ENCODE measurements at places on chromosomes 3 and 15.

DNA sequence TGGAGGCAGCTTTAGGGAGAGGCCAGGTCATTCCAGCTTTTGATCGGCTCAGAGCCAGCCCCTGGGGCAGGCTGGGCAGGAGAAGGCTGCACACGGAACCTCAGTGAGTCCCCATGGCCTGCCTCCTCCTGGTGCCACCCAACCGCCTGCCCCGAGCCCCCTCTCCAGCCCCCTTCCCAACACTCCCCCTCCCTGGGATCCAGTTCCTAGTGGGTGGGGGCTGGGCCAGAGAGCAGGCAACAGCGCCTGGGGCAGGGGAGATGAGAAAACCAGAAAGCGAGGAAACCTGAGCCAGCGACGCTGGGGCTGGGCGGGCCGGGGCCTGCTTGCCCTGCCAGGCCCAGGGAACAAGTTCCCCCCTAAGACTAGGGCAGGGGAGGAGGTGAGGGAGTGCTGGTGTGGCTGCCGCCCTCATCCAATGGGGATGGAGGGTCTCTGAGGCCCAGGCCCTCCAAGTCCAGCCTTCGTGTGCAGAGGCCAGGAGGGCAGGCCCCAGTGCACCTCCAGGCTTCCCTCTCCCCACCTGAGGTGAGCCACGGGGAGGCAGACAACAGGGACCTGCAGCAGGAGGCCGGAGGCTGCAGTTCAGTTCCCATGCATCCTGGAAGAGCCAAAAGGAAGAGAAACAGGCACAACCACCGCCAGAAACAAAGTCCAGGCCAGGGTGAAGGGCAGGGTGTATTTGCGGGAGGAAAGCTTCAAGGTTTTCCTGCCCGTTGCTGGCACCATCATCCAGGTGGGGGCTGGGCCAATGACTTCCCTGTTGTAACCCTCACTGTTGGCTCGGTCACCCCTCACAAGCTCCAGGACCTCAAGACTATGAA lies 4.0 kb upstream of the SEMA3F start:
- DNase-seq, result no peak

DNA sequence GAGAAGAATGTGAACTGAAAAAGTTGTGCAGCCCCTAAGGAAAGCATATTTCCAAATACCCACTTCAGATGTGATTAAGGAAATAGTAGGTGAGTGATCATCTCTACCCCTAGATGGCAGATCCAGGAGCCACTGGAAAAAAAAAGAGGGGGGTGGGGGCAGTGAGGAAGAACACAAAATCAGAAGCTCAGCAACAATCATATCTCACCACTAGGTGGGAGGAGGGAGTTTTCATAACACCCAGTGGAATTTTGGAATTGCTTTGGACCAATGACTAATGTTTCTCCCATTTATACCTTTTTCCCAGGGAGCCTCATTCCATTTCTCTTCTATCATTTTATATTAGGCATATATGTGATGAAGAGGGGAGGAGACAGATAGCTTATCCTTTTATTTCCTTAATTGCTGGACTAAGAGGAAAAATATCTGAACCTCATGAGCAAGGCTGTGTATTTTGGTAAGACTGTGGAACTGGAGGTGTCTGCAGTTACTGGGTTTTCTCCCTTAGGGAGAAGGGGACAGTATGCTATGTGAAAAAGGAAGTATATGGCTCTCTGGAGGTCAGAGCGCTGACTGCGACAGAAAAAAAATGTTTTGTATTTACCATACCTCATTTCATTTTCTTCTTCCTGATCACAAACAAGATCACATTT lies 363.4 kb downstream of the GAP43 start:
- DNase-seq, result no peak

DNA sequence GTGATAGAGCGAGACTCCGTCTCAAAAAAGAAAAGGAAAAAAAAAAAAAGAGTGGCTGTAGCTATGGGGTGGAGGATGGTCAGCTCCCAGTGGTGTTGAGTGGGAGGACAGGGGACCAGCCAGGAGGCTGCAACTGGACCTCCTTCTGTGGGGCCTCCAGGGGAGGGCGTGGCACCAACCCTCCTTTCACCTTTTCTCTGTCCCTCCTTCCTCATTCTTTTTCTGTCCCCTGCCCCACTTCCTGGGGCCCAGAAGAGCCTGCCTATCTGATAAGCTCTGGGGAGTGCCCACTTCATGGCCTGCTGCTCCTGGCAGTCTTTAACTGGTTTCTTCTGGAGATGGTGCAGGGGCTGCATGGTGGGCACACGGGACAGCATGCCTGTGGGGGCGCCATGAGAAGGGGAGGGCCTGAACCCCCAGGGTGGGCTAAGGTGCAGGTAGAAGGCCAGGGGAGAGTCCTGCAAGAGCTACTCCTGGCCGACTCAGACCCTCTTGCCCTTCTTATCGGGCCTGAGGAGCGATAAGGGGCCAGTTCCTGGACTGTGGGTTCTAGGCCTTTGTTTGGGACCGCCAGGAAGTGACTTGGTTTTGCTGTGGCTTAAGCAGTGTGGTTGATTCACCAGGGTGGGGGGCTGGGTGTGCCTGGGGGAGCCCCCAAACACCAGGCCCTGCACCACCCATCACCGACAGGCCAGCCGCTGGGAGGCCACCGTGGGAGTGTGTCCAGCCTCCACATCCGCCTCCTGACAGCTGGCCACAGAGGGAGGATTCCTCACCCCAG lies 49.4 kb upstream of the FLNB start:
- peak; percentile 48 for DNase-seq

GRCh38 chr3:140189976-140190375 lies 255.0 kb downstream of the CLSTN2 start:
- no peak for DNase-seq

DNA sequence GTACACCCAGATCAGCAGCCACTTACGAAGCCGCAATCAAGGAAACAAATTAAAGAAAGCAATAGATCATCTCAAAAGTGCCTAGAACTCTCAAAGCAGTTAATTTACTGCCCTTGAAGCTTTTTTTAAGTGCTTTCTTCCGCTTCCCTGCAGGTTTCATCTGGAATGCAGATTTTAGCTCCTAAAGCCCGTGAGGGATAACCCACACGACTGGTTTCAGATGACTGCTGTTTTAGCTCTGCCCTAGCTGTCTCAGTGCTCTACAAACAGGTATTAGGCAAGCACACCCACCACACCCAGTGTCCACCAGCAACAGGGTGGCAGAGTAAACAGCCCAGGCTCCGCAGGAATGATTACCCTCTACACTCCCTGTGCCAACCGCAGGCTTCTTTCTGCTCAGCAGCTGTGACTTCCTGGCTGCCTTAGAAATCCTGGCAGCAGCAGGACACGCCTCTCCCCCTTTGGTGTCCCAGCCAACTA lies 126.0 kb downstream of the FMN1 start:
- DNase-seq, result peak; percentile 64

- peak; percentile 23 for DNase-seq
Measured at GRCh38 chr15:45314960-45315359, 62.9 kb downstream of the SLC28A2 start.

- no peak for DNase-seq
Measured at GRCh38 chr3:108862865-108863798, 40.5 kb downstream of the TRAT1 start.

DNA sequence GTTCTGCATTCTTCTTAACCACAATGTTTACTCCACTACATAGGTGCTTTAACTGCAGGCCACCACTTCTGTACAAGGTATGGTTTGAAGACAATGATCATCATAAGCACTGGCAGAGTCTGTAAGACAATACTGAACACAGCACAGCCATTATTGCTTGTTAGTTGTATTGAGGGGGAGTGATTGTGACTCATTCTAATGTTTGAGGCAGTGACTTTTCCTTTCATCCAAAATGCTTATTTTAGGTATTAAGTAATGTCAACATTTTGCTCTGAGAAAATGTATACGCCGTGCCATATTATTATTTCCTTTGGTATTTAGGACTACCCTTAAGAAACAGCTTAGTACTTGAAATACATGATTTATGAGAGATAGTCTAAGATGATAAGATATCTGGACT lies 618.2 kb upstream of the ZNF717 start:
- DNase-seq, result no peak

- no peak for DNase-seq
Measured at GRCh38 chr3:191702121-191702520, 241.2 kb downstream of the PYDC2 start.

DNA sequence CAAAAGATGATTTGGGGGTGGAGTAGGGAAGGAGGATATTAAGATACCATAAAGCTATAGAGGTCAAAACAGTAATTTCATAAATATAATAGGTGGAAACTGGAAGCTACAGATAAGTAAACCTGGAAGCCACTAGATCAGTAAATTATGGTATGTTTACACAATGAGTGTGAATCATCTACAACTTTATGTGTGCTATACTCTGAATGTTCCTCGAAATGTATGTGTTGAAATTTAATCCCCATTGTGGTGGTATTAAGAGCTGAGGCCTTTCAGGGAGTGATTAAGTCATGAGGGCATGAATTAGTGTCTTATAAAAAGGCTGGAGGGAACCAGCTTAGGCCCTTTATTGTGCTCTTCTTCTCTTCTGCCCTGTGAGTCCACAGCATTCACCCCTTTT lies 25.2 kb downstream of the EOMES start:
- DNase-seq, result no peak

DNA sequence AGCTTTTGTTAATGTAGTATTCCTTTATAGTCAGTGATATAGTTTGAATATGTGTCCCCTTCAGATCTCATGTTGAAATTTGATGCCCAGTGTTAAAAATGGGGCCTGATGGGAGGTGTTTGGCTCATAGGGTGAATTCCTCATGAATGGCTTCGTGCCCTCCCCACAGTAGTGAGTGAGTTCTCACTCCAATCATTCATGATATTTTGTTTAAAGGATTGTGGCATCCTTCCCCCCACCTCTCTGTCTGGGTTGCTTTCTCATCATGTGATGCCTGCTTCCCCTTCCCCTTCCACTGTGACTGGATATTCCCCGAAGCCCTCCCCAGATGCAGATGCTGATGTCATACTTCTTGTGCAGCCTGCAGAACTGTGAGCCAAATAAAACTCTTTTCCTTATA lies 649.8 kb upstream of the NR2F2 start:
- no peak for DNase-seq

DNA sequence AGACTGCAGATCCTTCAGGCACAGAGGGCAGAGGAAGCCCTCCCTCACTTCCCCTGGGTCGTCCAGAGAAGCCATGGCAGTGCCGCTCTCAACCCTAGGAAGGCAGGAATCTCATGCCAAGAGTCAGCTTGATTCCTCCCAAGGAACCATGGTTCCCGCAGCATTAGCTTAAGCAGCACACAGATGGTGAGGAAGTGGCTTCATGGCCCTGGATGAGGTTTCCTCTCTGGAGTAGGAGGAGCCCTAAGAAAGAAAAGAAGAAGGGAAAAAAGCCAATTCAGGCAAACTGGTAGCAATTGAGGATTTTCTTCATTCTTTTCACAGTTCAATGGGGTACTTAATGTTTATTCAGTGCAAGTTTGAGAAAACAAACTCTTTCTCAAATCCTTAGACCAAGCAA lies 2.9 kb downstream of the RBSN start:
- DNase-seq, result no peak

DNA sequence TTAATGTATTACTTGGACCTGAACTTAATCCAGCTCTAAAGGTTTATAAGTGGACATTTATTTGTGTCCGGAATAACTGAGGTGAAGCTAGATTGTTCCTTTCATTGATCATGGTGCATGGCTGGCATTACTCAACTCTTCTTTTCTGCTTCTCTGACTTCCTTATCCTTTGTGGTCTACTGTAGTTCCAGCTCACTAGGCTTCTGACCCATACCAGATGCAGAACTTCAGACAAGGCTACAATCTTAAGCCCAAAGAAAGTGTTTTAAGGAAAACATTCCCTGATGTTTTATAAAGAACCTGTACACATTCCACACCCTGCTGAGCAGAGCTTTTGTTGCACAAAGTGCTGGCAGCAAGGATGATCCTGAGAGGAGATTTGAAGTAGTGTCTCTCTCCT lies 250.8 kb upstream of the TGFBR2 start:
- DNase-seq, result no peak

DNA sequence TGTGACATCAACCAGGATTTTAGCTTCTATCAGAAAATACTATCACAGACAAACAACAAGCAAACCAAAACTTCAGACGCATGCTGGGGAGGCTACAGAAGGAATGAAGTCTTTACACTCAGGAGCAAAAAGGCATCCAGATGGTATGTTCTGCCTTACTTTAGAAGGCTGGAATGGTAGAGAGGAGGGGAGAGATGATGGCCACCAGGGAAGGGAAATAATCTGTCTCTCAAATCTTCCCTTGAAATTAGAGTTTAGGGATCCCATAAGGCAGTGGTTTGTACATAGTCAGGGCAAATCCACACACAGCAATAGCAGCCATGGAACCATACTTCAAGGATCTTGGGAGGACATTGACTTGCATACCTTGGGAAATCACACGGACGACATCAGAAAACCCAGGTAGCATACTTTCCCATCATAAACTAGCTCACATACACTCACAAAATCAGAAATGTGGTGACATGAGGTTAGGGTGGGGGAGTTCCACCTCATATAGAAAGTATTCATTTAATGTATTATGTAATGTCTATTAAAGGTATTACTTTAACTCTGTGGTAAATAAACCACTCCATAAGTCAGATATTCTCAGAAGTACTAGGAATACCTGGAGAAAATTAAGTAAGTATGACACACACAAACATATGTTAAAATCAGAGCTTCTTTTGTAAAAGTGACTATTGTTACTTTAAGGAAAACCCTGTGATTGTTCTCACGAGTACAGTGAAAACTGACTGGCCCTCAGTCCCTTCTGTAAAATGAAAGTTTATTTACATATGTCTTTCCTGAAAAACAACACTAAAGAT lies 9.4 kb downstream of the BTLA start:
- no peak for DNase-seq

DNA sequence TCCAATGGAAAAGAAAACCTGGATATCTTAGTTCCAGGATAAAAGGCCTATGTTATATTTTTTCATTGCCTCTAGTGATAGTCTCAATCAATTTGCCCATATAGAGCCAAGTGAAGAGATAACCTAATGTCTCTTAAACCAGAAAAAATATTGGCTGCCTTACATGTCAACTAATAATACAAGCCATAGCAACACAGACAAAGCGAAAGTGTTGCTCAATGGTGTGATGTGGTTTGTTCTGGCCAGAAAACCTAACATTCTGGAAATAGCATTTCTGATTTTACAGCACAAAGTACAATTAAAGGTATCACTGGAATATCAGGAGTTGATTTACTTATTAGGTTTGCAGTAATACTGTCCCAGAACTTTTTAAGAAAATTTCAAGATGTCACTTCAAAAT lies 101.5 kb downstream of the ATP8B4 start:
- peak; percentile 48 for DNase-seq

- DNase-seq, result no peak
Measured at GRCh38 chr3:1843111-1843510, 255.6 kb upstream of the CNTN4 start.

DNA sequence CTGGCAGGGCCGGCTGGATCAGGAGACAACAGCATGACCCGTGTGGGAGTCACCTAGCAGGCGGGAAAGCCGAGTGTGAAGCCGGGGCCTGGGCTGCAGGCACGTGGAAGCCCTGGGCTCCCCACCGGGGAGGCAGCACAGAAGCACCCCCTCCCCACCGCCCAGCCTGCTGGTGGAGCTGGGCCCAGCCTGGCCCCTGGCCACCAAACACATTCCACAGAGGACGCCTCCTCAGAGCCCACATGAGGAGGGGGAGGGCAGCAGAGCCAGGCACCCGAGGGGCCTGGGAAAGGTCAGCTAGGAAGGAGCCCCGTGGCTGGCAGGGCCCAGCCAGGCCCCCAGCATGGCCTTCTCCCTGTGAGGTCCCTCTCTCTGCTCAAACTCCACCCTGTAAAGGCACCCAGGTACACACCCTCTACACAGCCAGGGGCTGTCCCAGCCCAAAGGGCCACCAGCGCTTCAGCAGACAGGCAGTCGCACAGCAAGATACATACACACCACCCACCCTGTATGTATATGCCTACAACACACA lies 4.5 kb downstream of the PLXNB1 start:
- DNase-seq, result no peak

Data from AG20443 (cell line).